ENCODE measurements at places on chromosomes 6 and 20.

GRCh38 chr6:144878577-144878976, 593.4 kb downstream of the UTRN start:
- DNase-seq = no peak

DNA sequence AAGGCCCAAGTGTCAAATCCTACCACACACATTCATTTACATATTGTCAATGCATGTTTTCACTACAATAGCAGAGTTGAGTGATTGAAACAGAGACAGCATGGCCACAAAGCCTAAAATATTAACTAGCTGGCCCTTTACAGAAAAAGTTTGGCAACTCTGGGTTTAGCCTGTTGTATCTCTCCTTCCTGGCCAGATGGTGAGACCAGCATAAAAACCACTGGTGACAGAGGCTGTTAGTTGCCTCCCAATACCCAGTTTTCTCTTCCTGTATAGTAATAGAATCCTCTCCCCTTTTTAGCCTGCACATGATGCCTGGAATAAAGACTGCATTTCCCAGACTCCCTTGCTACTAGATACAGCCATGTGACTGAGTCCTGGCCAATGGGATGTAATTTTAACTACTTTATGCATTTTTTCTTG, 100.0 kb upstream of the TAB2 start:
- DNase-seq = no peak

DNA sequence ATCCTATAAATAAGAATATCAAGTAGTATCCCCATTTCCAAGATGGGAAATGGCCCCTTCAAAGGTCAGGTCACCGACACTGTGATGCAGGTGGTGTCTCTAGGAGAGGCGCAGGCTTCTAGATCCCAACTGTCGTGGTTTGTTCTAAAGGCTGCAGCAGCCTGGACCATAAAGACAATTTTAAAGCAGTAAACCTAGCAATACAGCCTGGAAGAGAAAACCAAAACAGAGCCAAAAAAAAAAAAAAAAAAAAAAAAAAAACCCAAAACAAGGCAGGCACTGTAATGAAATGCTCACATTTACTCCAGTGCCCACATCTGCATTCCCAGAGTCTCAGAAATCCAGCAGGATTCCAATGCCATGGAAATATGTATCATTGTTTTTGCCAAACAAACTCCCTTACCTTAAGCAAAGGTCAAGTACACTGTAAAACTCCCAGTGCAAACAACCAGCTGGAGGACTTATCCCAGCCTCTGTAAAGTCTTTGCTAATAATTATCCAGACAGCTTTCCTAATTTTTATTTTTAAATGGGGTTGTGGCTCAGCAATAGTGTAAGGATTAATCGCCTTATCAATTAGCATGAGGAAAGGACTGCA, 98.2 kb downstream of the PSMG4 start:
- no peak for DNase-seq

GRCh38 chr6:170450916-170451761, 102.0 kb downstream of the PSMB1 start:
- DNase-seq = no peak

DNA sequence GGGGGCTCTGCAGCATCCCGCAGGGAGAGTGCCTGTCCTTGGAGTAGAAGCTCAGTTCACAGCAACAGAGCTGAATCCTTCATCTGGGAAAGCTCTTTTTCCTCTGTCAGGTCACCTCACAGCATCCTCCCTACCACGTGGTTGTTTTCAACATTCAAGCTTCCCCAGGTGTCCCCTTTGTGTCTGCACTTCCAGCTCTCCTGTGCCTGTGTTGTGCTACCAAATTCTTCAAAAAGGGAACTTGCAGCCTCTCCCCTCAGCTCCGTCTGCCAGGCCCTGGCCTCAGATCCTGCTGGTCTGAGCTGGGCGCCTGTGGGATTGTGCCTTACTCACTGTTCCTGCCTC, 108.4 kb downstream of the FOXF2 start:
- DNase-seq = no peak

- no peak for DNase-seq
Observed at GRCh38 chr20:408843-409696, 971 bp downstream of the RBCK1 start.

DNA sequence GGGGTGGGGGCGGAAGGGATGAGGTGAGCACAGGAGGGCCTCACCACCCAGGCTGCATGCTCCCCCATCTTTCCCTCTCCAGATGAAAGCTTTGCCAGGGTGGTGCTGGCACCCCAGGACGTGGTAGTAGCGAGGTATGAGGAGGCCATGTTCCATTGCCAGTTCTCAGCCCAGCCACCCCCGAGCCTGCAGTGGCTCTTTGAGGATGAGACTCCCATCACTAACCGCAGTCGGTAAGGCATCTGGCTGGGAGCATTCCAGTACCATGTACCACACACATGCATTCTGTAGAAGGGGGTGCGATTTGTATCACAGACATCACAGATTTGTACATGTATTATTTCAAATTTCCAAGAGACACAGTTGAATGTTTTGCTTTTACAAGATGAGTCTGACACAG, 40.6 kb upstream of the SRF start:
- no peak for DNase-seq

DNA sequence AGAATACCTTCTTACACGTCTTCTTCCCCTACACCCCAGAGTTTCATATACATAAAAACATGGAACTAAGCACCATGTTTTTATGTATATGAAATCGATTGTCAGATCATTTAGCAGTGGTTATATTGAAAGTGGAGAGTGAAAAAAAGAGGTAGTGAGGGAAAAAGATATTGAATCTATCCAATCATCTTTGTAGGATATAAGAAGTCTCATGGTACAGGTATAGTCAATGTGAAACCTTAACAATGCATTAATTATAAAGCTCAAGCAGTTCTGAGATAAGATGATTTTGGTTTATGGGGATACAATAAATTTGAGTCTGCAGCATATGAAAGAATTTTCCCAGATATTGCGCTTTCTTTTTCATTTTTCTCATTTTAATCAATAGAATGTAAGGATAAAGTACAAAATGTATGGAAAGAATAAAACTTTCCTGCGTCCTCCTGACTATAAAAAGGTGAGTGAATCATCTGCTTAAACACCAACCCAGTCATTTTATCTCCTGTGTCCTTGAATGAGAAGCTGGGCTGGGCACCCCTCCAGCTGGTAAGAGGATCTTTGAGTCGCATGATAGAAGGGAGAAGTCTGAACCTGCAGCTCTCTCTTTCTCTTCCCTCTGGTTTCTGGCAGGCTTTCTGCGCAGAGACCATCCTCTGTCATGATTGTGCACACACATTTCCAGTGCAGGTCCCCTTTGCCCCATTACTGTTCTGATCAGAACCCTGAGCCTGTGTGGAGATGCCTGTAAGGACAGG, 28.1 kb upstream of the AKIRIN2 start:
- DNase-seq = no peak

DNA sequence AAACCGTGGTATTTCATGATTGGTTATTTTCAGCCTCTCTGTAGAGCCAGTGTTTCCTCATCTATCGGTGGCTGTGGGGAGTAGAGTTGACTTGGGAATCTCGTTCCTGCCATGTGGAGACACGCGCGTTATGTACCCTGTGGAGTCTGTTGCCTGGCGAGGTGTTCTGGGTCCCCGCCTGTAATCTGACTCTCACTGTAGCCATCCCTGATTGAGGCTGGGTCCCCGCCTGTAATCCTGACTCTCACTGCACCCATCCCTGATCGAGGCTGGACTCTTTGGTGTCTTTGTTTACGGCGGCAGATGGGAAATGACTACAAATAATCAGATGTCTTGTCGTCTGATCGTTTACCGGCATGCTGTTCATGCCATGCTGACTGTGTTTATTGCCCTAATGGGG, 153.9 kb downstream of the DTNBP1 start:
- DNase-seq = no peak

DNA sequence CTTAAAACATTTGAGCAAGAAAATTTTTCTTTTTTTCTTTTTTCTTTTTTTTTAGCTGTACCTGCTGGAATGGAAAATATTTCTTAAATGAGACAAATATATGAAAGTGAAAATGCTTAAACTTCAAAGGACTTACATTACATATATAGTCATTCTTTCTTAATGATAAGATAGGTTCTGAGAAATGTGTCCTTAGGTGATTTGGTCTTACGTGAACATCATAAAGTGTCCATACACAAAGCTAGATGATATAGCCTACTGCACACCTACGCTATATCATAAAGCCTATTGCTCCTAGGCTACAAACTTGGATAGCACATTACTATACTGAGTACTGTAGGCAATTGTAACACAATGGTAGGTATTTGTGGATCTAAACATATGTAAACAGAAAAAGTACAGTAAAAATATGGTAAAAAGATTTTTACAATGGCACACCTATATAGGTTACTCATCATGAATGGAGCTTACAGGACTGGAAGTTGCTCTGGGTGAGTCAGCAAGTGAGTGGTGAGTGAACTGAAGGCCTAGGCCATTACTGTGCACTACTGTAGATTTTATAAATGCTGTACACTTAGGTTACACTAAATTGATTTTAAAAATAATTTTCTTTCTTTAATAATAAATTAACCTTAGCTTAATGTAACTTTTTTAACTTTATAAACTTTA, 54.6 kb downstream of the RPP21 start:
- no peak for DNase-seq

DNA sequence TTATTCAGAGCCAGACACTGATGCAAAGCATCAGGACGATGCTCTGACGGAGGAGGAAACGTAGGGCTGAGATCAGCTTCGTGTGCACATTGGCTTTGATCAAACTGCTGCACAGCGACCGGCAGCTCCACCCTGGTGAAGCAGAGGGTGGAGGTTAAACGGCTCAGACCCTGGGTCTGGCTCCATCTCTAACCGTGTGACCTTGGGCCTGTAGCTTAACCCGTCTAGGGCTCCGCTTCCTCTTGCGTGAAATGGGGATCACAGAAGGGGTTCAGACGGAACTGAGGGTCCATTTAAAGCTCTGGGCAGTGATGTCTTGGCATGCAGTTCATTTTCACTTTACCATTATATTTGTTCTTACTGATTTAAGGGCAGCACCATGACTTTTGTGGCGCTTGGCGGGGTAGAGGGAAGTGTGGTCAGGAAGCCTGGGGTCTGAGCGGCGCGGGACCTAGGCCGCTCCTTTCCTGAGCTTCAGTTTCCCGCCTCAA, 644 bp downstream of the RBL1 start:
- DNase-seq = no peak

DNA sequence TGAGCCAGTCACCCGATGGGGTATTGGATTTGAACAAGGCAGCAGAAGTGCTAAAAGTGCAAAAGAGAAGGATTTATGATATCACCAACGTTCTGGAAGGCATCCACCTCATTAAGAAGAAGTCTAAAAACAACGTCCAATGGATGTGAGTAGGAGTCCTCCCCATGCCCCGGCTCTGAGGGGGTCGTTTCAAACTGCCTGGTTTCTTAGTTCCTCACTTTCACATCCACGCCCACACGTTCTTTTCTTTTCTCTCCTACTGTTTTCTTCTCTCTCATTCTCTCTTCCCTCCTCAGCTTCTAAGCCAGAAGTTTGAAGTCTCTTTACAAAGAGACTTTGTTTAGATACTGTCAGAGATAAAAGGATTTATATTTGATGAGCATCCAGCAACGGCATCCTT, 53.0 kb upstream of the CDKAL1 start:
- no peak for DNase-seq

- DNase-seq = no peak
Observed at GRCh38 chr20:11520596-11520995, 397.1 kb upstream of the BTBD3 start.

GRCh38 chr20:47574616-47575364, 73.1 kb downstream of the NCOA3 start:
- DNase-seq = no peak

DNA sequence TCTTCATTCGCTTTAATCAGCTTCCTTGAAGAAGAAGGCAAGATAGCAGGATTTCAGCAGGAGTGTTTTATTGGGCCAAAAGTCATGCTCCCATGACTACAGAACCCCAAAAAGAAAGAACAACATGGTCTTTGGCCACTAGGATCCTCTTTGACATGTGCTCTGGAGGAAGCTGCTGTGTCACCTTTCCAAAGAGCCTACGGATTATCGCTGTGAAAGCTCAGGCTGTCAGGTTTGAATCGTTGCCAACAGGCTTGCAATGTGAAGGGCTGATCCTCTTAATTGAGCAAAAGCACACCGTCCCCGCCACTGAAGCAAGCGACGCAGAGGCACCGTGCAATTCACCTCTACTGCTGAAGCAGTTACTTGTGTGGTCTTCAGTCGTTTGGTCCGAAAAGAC, 29.0 kb downstream of the MYLIP start:
- no peak for DNase-seq

DNA sequence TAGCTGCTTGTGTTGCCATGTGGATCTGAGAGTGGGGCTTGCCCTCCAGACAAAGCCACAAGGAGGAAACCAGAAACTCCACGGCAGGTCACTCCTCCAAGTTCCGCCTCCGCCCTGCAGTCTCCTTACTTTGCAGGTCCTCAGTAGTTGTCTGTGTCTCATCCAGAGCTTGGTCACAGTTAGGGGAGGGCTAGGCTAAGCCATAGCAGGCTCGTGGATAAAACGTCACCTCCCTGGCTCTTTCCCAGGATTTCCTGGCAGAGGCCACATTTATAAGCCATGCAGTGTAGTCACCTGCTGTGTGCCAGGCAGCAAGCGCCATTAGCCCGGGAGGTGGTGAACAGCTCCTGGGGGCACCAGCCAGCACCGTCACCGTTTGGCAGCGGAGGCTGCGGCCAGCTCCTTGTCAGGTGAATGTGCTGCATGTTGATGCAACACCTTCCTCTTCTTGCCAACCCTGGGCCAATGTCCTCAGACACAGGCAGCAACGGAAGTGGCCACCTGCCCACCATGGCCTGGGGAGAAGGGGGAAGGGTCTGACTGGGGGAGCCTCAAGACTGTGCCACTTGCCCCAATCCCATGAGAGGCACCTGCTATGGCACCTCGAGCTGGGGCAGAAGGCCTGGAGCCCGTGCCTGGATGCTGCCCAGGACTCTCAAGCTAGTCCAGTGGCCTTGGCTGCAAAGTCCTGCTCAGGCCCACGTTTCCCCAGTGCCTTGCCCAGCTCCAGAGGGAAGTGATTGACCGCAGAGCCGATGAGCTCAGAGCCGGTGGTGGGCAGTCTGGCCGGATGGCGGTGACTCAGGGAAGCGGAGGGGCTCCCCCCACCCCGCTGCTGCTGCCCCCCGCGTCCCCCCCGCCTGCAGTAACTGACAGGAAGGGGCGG, 39.0 kb upstream of the SLCO4A1 start:
- DNase-seq = no peak

- no peak for DNase-seq
Observed at GRCh38 chr6:165825256-165825815, 162.3 kb upstream of the PDE10A start.

DNA sequence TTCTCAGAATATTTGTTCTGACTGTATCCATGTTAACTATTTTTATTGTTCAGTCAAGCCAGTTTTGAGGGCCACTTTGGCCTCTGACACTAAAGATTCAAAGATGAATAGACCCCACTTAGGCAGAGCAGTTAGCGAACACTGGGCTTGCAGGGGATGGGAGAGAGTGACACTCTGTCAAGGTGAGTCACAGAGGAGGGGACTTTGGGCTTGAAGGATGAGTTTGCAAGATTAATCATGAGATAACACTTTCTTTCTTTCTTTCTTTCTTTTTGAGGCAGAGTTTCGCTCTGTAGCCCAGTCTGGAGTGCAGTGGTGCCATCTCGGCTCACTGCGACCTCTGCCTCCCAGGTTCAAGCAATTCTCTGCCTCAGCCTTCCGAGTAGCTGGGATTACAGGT, 46.4 kb downstream of the SPATA2 start:
- no peak for DNase-seq

- no peak for DNase-seq
Observed at GRCh38 chr20:39298571-39299506, 336.7 kb downstream of the DHX35 start.

GRCh38 chr20:64077541-64077875, 1.8 kb downstream of the RGS19 start:
- no peak for DNase-seq
